ENCODE measurements at places on chromosomes 2 and 18. TPM values are rescaled to one million over a fixed set of nuclear protein-coding genes. Genes with fewer than 3 reads are reported as not detected.

DNA sequence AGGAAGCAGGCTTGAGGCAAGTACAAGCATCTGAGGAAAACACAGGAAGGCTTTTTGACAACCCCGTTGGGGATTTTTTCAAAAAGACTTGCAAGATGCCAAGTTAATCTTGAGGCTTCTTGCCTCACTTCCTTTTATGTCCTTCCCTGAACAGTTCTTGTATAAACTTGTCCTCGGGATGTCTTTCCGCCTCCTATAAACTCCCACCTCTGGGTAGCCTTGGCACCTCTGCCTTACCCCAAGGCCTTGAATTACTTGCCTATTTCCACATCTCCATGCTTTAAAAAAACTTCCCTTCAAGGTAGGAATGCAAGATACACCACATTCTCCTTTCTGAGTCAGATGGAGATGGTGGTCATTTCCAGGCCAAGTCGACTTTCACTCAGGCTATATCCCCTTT, 106.4 kb upstream of the RBBP8 start:
- DNase-seq = no peak

DNA sequence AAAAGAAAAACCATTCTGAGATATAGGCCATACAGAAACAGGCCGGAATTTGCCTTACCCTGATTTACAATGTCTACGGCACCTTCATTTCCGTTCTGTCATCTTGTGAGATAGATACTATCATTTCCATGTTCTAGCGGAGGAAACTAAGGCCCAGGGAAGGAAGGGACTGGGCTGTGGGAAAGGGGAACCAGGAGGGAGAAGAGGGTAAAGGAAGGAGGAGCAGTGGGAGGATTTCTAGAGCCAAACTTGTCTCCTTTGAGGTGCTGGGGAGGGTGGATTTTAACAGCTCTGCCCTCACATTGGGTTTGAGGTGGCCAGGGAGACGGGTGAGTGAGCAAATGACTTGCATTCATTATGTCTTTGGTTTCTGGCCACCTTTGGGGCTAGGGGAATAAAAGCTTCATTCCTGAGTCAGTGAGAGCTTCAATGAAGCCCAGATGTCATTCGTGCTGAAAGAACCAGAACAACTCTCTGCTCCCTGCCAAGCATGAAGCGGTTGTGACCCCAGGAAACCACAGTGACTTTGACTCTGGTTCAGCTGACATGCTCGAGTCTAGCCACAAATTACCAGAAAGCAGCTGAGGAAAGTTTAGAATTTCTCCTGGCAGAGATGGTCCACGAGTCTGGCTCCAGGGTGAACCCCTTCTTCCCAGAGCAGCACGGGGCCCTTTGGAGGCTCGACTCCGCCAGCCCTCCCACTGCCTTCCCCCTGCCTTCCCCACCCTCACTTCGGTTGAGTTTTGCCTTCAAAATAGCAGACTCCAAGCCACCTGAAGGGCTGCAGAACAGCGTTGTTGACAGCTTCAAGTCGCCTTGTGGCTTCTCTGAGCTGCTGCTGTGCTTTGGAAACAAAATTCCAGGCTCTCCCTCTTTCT, 3.8 kb downstream of the ACTG2 start:
- DNase-seq = no peak

- DNase-seq = no peak
Observed at GRCh38 chr2:68045342-68045741, 17.5 kb downstream of the C1D start.

- no peak for DNase-seq
Observed at GRCh38 chr2:33526132-33526531, 49.7 kb downstream of the RASGRP3 start.

- DNase-seq = no peak
Observed at GRCh38 chr2:41576423-41576822, 471.4 kb upstream of the PKDCC start.

- no peak for DNase-seq
Observed at GRCh38 chr2:38106405-38107094, 30.6 kb upstream of the CYP1B1 start.

DNA sequence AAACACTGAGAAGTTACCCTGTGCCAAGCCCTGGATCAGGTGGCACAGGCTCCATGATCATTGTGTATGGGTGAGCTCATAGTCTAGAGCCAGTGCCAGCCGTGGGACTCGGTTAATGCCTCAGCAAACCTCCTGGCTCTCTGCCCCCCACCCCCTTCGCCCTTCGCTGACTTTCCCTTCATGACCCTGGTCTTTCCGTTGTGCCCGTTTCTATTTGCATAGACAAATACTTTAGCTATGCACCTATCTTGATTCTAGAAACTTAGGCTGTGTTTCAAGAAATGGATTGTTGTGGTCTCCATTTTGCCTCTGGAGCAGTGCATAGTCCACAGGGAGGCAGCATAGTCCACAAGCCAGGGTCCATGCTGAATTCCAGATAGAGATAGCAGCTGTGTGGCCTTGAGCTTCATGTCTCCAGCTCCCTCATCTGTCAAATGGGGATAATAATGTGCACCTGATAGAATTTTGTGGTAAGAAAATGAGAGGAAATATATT, 44.8 kb upstream of the KDM3A start:
- no peak for DNase-seq

GRCh38 chr18:70374154-70374553, 85.3 kb downstream of the SOCS6 start:
- DNase-seq = no peak

DNA sequence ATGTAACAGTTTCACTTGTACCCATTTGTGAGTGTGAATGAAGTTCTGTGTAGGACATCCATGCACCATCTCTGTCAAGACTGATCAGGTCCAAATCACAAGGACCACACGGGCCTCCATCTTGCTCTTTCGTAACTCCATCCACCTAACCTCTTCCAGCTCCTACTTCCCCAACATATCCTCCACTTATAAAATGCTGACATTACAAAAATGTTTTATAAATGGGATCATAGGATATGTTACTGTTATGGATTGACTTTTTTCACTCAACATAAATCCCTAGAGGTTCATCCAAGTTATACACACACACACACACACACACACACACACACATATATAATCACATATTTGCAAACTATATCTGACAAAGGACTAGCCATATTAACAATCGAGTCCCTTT, 476.8 kb downstream of the ZNF516 start:
- DNase-seq = no peak

ANKRD30B gene
- polyA plus RNA-seq = 0.12 TPM

KIF3C gene
- polyA plus RNA-seq = 15.6 TPM

All from right renal cortex interstitium (tissue), 3 donors.